Ovary (tissue), 10 donors: ENCODE measurements at places on chromosomes 7 and 10. TPM values are rescaled to one million over a fixed set of nuclear protein-coding genes. Genes with fewer than 3 reads are reported as not detected.
A peak's percentile ranks its signal among the peaks of the same experiment; 100 is the strongest.

GRCh38 chr10:31318382-31318853 is 598 bp upstream of the ZEB1 start:
- no peaks in the 10 kb centered on the region for H3K36me3 ChIP-seq
- H3K4me1 ChIP-seq, result no peaks in the 10 kb centered on the region
- DNase-seq, result peak; percentile 68
- H3K27me3 ChIP-seq, result no peaks in the 10 kb centered on the region
- peak overlapping the region; percentile 66 for H3K27ac ChIP-seq

DNA sequence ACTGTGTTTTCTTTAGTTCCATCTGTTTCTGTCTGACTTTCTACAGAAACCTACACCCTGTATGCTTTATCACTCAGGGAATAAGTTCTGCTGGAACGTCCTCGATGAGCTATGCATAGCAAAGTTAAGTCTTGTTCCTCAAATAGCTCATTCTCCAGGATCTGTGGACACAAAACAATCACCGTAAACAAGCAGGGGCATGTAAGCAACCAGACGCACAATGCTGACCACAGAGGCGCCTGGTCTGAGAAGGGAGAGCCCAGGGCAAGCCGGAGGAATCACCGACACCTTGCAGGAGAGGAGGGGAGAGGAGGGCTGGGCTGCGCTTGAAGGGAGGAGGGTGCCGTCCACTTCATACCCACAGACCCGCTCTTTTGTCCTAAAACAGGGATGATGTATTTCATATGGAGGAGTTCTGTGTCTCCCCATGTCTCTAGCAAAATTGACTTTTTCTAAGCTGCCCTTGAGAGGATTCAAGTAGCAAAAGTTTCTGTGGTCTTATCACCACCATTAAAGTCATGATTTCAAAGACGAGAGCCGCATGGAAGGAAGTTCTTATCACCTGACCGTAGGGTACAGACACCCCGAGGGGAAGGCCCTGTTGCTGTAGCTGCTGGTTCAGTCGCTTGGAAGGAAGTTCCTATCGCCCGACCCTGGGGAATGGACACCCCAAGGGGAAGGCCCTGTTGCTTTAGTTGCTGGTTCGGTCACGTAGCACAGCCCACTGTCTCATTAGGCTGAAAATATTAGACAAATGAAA is 14.3 kb downstream of the CALML3 start:
- H3K4me3 ChIP-seq, result no peak overlapping the region
- peaks cover 2% of the 10 kb centered on the region for H3K4me1 ChIP-seq
- no peaks in the 10 kb centered on the region for H3K36me3 ChIP-seq
- no peak for DNase-seq

GRCh38 chr10:36556468-36556867 is 568.9 kb upstream of the ANKRD30A start:
- no peak overlapping the region for H3K27ac ChIP-seq
- no peaks in the 10 kb centered on the region for H3K27me3 ChIP-seq
- DNase-seq, result no peak
- no peaks in the 10 kb centered on the region for H3K36me3 ChIP-seq
- H3K4me1 ChIP-seq, result no peaks in the 10 kb centered on the region

DNA sequence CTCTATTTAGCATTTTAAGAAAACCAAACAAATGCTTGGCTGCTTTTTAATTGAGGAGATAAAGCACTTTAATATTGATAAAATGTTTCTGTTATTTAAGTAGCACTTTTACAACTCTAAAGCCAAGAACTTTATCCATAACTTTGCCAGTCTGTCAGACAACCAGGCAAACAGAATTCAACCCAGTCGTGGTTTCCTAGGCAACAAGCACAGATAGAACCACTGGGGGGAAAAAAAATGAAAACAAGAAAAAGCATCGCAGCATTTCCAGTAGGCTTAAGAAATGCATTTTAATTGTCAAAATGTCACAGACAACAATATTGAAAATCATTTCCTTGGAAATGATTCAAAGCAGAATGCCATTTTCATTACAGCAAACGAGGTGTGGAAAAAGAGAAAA is 323.4 kb downstream of the PARD3 start:
- H3K4me1 ChIP-seq, result peaks cover 4% of the 10 kb centered on the region
- no peaks in the 10 kb centered on the region for H3K27me3 ChIP-seq
- DNase-seq, result no peak
- H3K27ac ChIP-seq, result no peak overlapping the region
- no peak overlapping the region for H3K4me3 ChIP-seq

DNA sequence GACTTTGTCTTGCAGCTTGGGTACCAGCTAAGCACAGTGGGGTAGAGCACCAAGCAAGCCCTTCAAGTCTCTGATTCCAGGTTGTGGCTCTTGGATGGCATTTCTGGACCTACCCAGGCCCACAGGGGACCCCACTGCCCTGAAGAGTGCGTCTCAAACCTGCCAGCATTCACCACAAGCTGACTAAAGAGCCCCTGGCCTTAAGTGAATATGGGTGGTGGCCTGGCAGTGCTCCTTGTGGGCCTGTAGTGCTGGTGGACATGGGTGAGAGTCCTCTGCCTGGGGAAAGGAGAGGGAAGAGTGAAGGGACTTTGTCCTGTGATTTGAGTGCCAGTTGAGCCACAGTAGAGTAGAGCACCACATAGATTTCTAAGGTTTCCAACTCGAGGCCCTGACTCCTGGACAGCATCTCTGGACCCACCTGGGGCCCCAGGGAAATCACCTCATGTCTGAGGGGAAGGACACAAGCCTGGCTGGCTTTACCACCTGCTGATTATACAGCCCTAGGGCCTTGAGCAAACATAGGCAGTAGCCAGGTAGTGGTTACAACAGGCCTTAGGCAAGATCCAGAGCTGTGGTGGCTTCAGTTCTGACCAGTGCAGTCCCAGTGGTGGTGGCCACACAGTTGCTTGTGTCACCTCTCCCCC is 23.7 kb downstream of the GSDME start:
- H3K4me1 ChIP-seq, result peaks cover 4% of the 10 kb centered on the region
- H3K27me3 ChIP-seq, result no peaks in the 10 kb centered on the region
- DNase-seq, result no peak
- H3K36me3 ChIP-seq, result no peaks in the 10 kb centered on the region

- no peak for DNase-seq
- H3K27ac ChIP-seq, result no peak overlapping the region
- H3K27me3 ChIP-seq, result no peaks in the 10 kb centered on the region
- H3K36me3 ChIP-seq, result no peaks in the 10 kb centered on the region
- H3K4me1 ChIP-seq, result no peaks in the 10 kb centered on the region
Observed at GRCh38 chr10:66362522-66362921, 563.3 kb upstream of the LRRTM3 start.

GRCh38 chr7:28904578-28905048 is 53.5 kb downstream of the TRIL start:
- H3K27me3 ChIP-seq, result no peaks in the 10 kb centered on the region
- no peaks in the 10 kb centered on the region for H3K36me3 ChIP-seq
- H3K4me1 ChIP-seq, result no peaks in the 10 kb centered on the region

DNA sequence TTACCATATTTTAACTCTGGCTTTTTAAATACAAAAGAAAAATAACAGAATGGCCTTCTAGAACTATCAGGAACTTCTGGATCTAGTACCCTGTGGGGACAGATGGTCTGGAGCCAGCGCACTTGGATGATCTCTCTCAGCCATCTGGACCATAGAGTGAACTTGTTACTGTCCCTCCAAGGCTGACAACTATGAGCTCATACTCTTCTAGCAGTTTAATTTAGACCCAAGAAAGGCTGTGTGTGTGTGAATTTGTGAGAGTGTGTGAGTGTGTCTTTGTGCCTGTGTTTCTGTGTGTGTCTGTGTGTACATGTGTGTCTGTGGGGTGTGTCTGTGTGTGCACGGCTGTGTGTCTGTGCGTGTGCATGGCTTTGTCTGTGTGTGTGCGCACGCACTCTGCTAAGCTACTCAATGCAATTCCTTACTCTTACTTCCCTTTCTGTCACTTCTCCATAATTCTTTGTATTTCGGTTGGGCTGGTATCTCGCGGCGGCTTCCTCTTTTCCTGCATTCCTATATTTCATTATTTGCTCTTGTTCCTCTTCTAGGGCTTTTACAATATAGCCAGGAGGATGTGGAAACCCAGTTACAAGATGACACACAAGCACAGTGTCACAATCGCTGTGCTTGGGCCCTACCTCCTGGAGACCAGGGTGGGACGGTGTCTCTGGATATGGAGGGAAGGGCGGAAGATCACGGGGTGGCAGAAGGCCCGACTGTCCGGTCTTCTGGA is 51.9 kb downstream of the IKZF1 start:
- DNase-seq, result no peak
- H3K27ac ChIP-seq, result no peak overlapping the region
- H3K4me1 ChIP-seq, result no peaks in the 10 kb centered on the region
- H3K27me3 ChIP-seq, result no peaks in the 10 kb centered on the region
- H3K4me3 ChIP-seq, result no peak overlapping the region

DNA sequence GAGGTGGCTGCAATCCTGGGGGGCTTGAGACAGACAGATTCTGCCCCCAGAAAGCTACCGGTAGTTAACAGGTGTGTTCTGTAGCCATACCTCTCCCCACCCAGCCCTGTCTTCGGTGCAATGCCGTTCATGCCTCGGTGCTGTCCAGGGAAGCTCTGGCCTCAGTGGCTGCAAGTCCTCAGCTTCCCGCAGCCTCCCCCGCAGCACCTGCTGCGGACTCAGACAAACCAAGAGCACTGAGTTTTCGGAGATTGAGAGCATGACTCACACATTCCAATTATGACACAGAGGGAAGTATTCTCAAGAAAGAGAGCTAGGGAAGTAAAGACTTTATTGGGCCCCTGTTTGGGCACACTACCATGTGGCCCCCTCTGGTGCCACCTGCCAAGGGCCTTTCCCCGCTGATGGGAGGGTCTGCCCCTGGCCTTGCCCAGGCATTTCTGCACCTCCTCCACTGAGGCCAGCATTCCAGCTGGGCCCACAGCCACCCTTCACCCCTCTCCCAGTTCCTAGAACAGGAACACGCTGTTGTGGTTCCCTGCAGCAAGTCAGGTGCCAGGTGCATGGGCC is 30.2 kb upstream of the EZH2 start:
- DNase-seq, result no peak
- H3K4me3 ChIP-seq, result no peak overlapping the region
- no peaks in the 10 kb centered on the region for H3K27me3 ChIP-seq
- no peaks in the 10 kb centered on the region for H3K36me3 ChIP-seq

DNA sequence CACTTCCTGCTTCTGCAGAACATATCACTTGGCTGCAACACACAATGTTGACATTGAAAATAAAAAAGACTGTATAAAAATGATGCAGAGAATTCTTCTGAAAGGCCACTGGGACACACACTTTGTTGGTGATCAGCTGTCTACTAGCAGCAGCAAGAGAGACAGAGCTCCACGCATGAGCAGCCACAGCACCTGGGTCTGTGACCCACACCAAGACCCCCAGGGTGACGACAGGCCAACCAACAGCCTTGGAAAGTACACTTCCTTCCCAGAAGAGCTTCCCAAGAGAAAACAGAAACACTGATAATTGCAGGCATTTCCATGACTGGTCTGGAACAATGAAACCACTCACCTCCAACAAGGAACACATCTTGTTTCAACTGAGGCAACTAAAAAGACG is 239.0 kb downstream of the DIP2C start:
- no peak overlapping the region for H3K27ac ChIP-seq
- H3K4me1 ChIP-seq, result peaks cover 12% of the 10 kb centered on the region
- no peaks in the 10 kb centered on the region for H3K27me3 ChIP-seq
- H3K36me3 ChIP-seq, result no peaks in the 10 kb centered on the region
- DNase-seq, result peak; percentile 38

DNA sequence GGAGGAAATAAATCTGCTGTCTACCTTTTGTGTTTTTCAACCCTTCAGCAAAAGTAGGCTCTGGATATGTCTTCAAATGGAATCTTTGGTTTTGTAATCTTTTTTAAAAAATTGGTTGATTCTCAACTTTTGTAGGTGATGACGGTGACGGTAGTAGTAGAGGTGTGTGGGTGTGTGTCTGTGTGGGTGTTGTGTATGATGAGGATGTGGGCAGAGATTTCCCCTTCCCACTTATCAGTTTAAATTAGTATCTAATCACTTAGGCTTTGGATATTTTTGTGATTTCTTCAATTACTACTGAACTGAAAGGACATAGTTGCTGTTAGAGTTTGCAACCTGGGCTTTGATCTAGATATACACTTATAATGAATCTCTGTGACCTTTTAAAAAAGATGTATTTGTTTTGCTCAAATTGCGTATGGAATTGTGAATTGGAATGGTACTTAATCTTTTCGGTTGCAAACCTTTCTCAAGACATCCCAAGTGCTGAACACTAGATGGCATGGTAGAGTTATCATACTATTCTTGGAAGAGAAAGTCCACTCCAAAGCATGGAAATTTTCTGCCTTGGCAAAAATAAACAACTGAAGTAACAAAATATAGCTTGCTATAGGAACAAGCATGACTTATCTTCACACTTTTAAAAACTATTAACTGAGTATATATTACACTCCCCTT is 51.9 kb upstream of the A1CF start:
- H3K27me3 ChIP-seq, result no peaks in the 10 kb centered on the region
- no peaks in the 10 kb centered on the region for H3K4me1 ChIP-seq
- DNase-seq, result no peak
- H3K4me3 ChIP-seq, result no peak overlapping the region
- no peaks in the 10 kb centered on the region for H3K36me3 ChIP-seq
- H3K27ac ChIP-seq, result no peak overlapping the region

DNA sequence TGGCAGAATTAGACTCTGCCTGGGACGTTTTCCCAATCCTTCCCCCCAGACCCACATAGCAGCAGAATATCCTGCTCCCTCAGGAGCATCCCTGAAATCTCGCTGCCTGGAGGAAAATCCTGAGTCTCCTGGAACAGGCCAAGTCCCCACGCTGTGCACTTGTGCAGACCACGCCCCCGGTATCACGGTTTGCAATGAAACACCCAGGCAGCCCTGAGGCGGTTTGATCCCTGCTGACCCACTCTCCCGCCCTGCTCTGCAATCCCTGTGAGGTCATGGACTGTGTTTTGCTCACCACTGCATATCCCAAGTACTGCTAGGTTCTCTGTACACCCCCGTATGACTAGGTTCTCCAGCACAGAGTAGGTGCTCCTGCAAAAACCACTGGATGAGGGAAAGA is 411.8 kb upstream of the MGMT start:
- no peaks in the 10 kb centered on the region for H3K4me1 ChIP-seq
- no peak overlapping the region for H3K27ac ChIP-seq
- no peaks in the 10 kb centered on the region for H3K27me3 ChIP-seq
- H3K4me3 ChIP-seq, result no peak overlapping the region
- H3K36me3 ChIP-seq, result no peaks in the 10 kb centered on the region
- no peak for DNase-seq

DNA sequence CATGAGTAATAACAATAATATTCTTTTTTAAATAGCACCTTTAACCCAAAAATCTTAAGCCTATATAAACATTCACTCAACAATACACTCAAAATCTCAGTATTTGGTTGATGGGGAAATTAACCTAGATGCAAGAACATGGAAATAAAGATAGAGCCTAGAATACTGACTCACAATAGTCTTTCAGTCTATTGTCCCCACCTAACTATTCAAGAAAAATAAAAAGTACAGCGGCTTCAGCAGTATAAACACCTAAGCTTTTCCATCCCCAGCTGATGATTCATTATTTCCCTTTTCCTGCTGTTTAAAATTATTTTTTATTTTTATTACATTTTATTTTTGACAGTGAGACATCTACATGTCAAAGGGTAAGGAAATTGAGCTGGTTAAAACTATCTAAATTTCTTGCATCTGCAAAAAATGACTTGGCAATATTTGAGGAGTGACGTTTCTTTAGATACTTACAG is 201.4 kb downstream of the FZD1 start:
- no peak overlapping the region for H3K4me3 ChIP-seq
- DNase-seq, result no peak
- H3K27me3 ChIP-seq, result no peaks in the 10 kb centered on the region
- no peak overlapping the region for H3K27ac ChIP-seq
- no peaks in the 10 kb centered on the region for H3K36me3 ChIP-seq

Gene GLI3
- 14.7 TPM for total RNA-seq

Gene PLXDC2
- 31.2 TPM for total RNA-seq

Gene ASB10
- total RNA-seq, result not detected

Gene CALML3
- not detected for total RNA-seq

Gene IL6
- total RNA-seq, result 5.6 TPM

Gene WEE2
- not detected for total RNA-seq

Gene TEX47
- total RNA-seq, result not detected

Gene CYP2C8
- total RNA-seq, result 0.23 TPM

Gene DNAJC12
- total RNA-seq, result 17.5 TPM

Gene KLF14
- total RNA-seq, result 0.10 TPM
